GM03348 (cell line): ENCODE measurements at places on chromosomes 1 and 21.

DNA sequence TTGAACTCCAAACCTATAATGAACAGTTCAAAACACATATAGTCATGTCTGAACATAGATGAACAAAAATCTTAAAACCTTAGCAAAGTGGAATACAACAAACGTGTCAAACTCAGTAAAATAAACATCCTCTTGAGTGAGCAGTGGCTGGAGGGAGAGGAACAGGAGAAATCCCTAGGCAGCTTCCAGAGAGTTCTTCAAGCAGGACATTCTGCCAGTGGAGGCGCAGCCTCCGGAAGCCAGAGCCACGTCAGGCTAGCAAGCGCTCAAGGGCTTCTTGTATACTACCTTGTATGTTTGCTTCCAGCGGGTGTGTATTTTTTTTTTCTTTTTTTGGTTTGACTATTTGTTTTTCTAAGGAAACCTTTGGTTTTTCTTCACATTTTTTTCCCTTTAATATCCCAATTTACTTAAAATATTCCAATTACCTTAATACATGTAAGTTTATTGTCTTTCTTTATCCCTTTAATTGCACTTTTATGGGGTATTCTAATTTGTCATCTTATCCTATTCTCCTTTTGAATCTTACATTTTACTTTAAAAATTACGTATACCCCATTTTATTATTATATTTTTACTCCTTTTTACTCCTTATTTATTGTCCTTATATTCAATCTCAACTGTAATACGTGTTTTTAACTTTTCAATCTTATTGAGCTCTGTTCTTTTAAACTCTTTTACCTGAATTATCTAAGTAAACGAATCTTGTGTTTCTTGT, 42.0 kb downstream of the COLGALT2 start:
- no peak for DNase-seq

- DNase-seq = peak; percentile 44
These were observed 4.9 kb upstream of the B4GALT3 start for GRCh38 chr1:161182214-161182613.

- DNase-seq = peak; percentile 20
These were observed 98.6 kb downstream of the OMA1 start for GRCh38 chr1:58447886-58448285.

DNA sequence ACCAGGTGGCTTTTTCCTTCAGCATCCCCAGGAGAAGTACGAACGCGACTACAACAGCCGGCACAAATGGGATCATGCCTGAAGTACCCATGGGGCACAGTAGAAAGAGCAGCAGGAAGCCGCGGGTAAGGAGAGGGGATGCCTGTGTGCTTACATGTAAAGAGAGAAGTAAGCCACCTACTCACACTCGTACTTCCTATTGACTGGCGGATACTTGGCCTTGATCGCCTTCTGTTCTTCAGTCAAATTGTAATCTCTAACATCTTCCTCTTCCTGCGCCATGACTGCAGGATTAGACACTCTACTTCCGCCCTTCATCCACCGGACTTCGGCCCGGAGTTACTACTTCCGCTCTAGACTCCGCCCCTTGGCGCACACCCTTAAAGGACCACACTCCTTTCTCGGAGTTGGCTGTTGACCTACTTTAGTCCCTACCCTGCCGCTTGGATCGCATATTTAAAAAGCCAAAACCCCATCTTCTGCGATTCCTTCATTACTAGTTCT, at the start of gene ZBTB8OS:
Gene ZBTB8OS (minus strand): TSS at position 303 of the 504 bp plus-strand sequence. CDS start 21 bp downstream, at position 282.
- DNase-seq = peak; percentile 92

DNA sequence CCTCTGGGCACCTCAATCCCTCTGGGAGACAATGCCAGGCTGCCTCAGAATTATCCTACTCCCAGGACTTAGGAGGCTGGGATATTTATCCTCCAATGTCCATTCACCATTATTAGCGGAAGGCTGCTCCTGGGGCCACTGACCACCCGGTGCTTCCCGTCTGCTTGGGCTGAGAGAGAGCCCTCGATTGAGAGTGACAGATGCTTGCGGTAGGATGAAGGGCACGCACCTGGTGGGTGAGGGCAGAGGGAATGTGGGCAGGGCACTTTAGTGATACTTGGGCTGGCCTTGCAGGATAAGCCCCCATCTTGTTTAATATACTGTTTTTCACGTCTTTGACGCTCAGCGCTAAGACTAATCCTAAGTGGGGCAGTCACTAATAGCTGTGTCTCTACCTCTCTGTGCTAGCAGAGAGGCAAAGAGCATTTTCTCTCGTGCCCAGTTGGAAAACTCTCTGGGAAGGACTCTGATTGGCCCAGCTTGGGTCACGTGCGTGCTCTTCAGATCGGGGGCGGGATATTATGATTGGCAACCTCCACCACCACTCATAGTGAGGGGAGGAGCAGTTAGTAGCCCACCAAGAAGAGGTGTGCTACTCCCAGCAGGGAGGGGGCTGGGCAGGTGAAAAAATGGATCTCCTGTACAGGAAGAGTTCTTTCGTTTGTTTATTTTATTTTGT, 10.6 kb upstream of the PARS2 start:
- no peak for DNase-seq

DNA sequence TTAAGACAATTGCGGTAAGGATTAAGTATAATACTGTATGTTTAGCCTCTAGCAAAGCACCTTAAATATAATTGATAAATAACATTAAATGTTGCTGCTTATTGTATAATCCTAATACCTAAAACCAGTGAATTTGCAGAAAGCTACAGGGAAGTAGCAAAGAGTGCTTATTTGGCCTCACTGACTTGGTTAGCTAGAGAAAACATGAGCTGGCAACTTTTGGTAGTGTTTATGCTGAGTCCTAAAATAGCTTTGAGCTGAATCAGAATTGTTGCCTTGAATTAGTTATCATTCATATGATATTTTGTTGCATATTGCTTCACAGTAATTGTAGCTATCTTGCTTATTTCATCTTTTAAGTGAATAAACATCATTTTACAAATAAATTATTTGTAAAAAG, 3.5 kb downstream of the TRIM67 start:
- no peak for DNase-seq

DNA sequence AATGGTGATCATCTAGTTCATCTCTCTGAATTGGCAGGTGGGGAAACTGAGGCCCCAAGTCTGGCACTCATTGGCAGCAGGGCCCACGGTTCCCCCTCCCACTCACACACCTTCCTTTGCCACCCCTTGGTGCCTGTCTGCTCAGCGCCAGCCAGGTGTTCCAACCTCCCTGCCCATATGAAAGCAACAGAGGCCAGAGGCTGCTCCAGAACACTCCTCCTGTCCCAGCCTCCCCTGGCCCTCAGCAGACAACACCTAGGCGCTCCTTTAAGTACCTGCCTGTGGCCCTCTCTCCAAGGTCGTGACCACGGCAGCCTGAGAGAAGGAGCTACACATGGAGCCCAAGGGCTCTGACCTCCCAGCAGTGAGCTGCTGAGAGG, 362.3 kb upstream of the VAMP3 start:
- no peak for DNase-seq

DNA sequence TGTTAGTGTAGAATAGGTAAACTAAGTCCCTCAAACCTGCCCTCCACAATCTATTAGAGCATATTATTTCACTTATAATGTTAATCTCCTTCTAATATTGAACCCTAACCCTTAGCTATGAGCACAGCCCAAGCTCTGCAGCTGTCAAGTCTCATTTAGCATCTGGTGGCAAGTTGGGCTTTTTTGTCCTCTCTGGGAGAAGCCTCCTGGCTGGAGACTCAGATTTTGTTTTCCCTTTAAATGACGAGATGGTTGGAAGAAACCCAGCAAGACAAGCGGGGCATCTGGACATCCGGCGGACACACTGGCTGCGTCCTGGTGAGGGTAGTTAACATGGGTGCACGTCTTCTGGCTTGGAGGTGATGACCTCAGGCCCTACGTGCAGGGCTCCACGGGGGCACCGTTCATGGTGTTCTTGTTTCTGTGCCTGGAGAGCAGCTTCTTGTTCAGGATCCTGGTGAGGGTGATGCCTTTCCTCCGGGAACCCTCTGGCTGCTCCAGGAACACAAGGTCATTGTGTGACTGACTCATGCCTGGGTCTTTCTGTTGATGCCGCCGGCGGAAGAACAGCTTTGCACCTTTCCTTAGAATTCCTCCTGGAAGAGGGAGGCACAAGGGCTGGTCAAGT, 9.7 kb upstream of the PRDM15 start:
- DNase-seq = no peak

GRCh38 chr21:42257091-42257765, 38.3 kb downstream of the ABCG1 start:
- no peak for DNase-seq

DNA sequence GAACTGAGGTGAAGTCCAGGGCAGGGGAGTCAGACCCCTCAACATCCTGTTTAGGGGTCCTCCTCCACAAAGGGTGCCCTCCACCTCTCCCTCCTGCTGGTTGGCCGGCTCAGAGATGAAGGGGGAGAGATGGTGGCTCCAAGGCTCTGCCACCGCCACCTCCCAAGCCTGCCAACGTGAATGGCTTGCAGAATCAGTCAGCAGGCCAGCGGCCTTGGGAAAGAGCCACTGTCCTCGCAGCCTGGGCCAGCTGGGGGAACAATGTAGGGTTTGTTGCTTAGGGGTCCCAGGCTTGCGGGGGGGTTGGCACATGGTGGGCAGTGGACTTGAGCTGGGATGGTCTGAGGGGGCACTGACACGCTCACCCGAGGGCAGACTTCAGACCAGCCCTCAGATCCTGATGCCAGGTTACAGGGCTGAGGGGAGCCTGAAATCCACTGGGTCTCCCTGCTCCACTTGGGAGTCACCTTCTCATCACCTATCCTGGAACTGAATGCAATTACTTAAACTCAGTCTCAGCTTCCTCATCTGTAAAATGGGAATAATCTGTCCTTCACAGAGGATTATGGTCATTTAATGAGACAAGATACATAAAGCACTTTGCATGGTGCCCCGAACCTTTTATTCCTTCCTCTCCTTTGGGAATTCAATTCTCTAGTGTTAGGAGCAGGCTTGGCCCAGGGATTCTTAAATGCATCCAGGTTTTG, 8.3 kb downstream of the GPR37L1 start:
- no peak for DNase-seq

DNA sequence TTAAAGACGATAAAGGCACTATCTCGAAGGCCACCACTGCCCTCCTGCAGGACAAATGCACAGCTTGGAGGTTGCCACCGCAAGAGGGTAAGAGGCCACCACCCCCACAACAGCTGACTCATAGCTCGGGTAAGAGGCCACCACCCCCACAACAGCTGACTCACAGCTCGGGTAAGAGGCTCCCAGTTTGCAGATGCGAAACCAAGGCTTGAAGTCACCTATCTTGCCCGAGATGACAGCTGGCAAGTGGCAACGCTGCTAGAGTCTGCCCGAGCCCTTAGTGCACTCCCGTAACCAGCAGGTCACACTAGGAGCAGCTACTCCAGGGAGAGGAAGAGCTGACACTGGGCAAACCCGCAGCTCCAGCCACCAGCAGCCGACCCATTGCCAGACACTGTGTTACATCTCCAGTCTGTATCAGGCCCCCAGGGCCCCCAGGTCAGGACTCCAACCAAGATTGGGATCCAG, 17.1 kb upstream of the SPSB1 start:
- DNase-seq = peak; percentile 90

GRCh38 chr1:168360151-168361021, 79.7 kb downstream of the TBX19 start:
- DNase-seq = peak; percentile 52

DNA sequence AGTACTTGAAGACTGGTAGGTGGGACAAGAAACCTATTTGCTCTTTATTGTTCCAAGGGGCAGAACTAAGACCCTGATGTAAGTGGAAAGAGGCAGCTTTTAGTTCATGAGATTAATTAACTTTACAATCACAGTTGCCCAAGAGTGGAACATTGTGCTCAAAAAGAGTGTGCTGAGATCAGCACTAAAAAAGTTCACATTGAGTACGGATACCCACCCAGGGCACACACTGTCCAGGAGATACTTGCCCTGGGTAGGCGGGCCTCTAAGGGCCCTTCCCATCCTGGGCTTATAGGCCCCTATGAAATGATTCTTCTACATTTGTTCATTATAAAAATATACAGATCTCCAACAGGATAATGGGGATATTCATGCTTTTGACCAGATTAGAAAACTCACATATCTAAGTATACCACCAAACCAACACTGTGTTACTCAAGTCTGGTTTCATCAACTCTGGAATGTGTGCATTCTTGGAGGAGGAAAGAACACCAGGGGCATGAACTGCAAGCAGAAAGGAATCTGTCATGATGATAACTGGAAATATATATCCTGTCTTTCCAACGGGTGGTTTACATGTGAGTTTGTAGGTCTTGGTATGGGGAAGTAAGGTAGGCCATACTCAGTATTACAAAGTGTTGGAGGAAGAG, 626.2 kb downstream of the SMYD3 start:
- peak; percentile 85 for DNase-seq

GRCh38 chr1:228122921-228123441, 13.9 kb upstream of the MRPL55 start:
- no peak for DNase-seq

DNA sequence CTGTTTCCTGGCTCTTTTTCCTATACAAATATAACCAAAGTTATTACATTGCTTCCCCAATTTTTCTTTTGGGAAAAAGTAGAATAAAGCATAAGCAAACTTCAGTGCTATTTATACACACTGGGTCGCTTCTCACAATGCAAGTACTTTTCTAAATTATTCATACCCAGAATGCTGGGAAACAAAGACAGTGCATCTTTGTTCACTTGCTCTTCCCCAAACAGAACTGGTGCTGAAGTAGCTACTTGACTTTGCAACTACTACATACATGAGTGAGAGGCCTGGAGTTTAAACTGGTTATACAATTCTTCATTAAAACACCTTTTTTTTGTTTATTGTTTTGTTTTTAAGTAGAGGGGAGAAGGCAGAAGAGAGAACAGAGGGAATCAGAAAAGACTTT, 40.2 kb downstream of the STX6 start:
- DNase-seq = no peak
